ENCODE measurements at places on chromosomes 3 and 15.

DNA sequence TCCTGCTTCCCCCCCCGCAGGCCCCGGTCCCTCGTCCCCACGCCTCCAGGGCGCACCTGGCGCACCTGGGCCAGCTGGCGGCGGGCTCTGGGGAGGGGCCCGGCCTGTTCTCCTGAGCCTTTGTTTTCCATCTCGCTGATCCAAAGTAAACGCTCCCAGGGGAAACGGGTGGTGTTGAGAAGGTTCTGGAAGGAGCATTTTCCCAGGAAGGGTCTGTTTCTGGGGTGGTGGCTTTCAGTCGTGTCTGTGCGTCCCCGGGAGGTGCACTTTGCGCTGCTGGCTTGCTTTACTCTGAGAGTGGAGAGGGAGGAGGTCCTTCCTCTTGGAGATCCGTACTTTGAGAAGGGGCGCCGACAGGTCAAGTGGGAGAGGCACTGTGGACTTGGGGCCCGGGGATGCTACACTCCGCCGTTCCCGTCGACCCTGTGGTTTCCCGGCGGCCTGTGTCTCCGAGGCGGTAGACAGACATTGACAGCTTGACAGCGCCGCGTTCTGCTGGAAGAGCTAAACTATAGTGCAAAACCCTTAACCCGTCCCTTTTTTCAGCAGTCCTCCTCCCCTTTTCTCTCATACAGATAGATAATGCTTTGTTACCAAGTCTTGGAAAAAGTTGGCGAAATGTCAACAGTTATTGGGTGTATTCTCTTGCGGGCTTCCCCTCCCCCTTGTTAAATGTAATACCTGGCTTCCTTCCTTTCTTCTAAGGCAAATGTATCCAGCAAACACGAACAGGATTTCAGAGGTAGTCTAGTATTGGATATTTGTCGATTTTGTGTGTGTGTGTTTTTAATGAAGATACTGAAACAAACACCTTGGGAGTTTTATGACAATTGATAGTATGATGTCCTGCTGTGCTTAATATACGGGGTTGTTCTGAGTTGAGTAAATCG is 6.5 kb downstream of the TPM1 start:
- DNase-seq = no peak

GRCh38 chr3:34155108-34155507 is 356.7 kb downstream of the PDCD6IP start:
- DNase-seq = no peak

GRCh38 chr15:39748276-39748675 is 34.4 kb downstream of the FSIP1 start:
- no peak for DNase-seq

- no peak for DNase-seq
Measured at GRCh38 chr3:129398803-129399144, 29.7 kb downstream of the EFCAB12 start.

GRCh38 chr15:67180035-67180434 is 74.4 kb downstream of the AAGAB start:
- DNase-seq = no peak

- DNase-seq = no peak
Measured at GRCh38 chr3:117297541-117297940, 588.0 kb downstream of the TUSC7 start.

- peak; percentile 95 for DNase-seq
Measured at GRCh38 chr15:78988361-78988911, 43.6 kb upstream of the CTSH start.

DNA sequence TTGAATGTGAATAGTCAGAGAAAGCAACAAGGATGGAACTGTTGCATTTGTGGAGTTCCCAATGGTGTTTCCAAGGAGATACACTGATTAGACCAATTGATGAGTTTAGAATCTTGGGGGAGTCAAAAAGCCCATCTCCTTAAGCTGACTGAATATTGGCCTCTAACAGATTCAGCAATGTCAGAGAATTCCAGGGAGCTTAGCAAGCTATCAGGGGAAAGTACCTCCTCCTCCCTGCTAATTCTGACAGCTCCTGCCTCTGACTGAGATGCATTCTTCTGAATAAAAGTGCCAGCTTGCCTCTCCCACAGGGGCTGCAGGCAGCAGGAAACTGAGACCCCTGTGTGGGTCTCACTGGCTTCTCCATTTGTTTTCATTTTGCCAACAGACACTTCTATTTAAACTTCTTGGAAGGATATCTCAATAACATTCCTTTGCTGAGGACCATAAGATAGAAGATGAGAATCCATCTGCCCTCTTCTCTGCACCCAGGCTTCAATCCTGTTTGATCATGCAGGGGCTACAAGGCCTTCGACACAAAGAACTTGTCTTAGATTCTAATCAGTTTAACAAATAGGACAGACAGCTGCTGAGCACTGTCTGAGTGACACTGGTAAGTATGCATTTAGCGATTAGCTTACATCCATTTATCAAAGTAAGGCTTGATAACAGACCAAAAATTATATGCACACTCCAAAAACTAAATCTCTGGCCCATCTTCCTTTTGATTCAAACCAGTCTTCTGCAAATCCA is 1080.8 kb downstream of the TUSC7 start:
- no peak for DNase-seq

- DNase-seq = no peak
Measured at GRCh38 chr3:130732501-130732900, 14.1 kb downstream of the PIK3R4 start.

GRCh38 chr3:15899388-15899787 is 101.6 kb upstream of the ANKRD28 start:
- no peak for DNase-seq

DNA sequence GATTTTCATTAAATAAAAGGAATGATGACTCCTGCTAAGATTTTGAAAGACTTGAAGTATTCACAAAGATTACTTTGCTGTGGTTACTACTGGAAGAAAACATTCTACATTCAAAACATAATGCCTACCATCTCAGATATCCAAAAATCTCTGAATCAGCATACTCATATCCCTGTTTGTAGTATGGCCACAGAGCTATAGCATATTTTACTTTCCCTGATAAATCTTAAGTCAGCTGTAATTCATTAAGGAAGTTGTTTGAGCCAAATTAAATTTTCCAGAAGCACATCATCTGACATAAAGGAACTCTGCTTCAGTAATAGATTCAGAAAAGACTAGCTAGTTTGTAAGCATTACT is 942.0 kb downstream of the ROBO1 start:
- no peak for DNase-seq

GRCh38 chr3:141575879-141576743 is 89.3 kb downstream of the RASA2 start:
- peak; percentile 19 for DNase-seq

DNA sequence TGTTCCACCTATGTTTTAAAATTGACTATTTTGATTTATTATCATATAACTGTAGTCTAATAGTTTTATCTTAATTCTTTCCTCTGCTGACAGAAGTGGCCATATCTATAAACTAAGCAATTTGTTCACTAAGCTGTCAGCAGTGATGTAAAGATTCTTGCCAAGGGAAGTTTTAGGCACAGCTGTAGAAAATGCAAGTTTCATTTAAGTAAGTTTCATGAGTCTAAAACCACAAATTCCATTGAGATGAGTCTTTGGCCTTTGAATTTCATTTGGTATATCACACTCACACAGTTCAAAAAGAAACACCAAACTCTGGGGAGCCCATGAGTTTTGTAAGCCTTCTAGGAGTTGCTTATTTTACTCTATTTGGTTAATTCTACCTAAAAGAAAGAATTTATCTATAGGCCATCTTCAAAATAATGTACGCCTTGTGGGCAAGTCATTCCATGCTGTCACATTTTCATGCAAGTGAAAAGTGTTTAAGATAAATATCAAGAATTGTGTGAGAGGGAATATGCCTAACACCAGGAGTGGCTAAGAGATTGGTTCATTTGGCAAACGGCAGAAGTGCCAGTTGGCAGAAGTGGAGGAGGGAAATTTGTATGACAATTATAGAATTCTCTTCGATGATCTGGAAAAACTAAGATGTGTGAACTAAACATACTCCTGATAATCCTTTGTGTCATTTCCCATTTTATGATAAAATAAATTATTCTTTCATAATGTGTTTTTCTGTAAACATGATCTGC is 292.9 kb downstream of the ZIC4 start:
- DNase-seq = no peak

DNA sequence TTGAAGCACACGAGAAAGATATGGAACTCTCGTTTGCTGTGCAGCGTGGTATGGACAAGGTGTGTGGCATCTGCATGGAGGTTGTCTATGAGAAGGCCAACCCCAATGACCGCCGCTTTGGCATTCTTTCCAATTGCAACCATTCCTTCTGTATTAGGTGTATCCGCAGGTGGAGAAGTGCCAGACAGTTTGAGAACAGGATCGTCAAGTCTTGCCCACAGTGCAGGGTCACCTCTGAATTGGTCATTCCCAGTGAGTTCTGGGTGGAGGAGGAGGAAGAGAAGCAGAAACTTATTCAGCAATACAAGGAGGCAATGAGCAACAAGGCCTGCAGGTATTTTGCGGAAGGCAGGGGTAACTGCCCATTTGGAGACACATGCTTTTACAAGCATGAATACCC is 1.2 kb downstream of the MKRN3 start:
- DNase-seq = no peak

DNA sequence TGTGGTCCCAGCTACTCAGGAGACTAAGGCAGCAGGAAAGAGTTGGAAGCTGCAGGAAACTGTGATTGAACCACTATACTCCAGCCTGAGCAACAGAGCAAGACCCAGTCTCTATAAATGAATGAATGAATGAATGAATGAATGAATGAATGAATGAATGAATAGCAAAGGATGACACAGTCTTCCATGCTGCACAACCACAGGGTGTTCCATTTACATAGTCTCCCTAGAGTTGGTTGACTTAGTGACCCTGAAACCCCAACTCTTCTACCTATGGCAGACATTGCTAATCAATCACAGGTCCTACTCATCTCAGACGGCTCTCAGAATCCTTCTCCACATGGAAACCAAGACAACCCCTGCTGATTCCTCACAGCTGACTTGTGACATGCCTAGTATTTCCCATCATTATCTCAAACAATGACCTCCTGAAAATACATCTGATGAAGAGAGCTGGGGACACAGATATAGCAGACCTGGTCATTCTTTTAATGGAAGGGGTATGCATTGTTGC is 2.1 kb downstream of the IQCF5 start:
- DNase-seq = no peak
